ENCODE measurements at places on chromosomes 13 and 19.

DNA sequence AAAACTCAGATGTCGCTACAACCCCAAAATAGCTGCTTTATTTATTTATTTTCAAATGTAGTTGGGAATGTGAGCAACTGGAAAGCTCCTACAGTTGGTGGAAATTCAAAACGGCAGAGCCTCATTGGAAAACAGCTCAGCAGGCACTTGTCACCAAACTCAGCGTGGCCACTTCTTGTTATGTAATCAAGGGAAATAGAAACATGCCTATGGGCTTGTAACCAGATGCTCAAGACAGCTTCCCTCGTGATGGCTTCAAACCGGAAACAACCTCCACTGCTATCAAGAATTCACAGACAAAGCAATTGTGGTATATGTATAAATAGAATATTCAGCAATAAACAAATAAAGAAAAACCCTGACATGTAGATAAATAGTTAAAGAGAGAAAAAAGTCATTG, 627.8 kb upstream of the SLC10A2 start:
- DNase-seq: no peak

DNA sequence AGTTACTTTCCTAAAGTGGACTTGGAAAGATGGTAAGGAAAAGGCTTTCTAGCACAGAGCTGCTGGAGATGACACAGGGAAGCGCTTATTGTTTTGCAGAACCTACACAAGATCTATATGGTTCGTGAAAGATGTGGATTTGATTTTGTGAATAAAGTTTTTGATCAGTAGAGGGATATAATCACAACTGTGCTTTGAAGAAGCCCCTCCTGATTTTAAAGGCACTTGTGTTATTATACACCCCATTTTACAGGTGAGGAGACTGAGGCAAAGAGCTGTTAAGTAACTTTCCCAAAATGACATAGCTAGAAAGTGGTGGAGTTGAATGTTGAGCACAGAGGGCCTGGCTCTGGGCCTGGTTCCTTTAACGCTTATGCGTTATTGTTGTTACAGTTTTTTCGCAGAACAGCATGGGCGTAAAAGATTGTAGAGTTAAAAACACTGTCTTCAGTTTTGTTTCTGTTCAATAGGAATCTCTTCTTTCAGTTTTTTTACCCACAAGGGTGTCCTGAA, 1.4 kb downstream of the TDRD3 start:
- DNase-seq: peak; percentile 23

DNA sequence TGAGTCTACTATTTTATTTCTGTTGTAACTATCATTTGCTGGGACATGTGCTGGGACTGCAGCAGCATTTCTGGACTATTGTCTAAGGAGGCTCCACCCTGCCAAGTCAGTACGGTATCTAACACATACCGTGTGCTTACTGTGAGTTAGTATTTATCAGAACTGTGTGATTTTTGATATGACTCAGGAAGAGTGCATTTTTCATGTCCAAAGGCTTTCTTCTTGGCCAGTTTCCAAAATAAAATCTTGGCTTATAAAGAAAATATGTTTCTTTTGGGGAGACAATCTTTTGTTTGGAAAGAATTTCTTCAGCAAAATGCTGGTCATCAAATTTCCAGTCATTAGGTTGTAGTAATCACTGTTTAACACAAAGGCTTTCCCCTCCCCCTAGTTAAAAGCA, 11.6 kb downstream of the PARP4 start:
- no peak for DNase-seq

- no peak for DNase-seq
Measured at GRCh38 chr19:43423779-43424178, 9.1 kb downstream of the TEX101 start.

GRCh38 chr13:41107584-41108014, 25.0 kb downstream of the KBTBD6 start:
- no peak for DNase-seq

DNA sequence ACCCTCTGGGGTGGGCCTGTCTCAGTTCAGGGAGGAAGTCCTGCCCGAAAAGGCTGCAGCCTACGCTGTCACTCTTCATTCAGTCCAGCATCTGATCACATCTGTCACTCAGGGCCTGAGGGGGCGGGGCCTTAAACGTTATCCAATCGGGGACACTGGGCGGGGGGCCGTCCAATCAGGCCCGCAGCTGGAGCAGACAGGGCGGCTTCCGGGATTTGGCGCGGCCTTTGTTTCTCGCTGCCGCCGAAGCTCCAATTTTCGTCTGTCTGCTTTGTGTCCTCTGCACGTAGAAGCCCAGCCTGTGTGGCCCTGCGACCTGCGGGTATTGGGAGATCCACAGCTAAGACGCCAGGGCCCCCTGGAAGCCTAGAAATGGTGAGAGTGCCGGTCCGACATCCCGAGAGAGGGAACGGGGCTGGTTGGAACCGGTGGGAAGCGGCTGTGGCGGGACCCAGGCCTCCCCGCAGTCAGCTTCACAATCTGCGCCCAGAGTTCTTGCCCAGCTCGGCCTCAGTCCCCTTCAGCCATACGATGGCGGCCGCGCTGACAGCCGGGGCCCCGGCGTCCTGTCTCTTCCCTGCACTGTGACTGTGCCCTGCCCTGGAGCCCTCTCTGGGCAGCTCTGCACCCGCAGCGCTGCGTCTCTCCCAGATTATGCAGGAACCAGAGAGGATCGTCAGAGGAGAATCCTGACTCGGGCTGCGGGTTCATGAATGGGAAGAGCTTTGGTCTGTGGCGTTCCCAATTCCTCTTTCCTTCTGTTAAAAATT, at the start of gene ZNF730:
ZNF730 (plus strand) TSS at position 224 of the 770 bp plus-strand sequence; CDS start at position 373, 149 bp downstream.
- peak; percentile 15 for DNase-seq

- no peak for DNase-seq
Measured at GRCh38 chr19:46410205-46411087, 2.9 kb downstream of the CCDC8 start.

DNA sequence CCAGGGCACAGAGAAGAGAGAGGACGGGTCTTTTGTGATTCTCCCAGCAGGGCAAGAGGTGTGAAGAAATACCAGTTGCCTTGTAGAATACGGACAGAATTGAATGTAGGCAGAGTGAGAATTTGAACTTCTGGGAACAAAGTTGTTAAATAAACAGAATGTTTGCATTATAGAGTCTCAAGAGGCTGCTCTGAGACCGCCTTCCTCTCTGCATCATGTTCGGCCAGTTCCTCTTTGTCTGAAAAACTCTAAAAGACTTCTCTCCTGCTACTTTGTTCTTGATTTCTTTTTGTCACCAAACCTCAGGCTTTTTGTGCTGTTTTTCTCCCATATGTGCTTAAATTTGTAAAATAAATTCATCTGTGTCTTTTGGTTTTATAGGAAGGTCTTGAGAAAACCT, 256.4 kb downstream of the DLEU7 start:
- peak; percentile 10 for DNase-seq

GRCh38 chr19:44839276-44839675, 6.8 kb upstream of the NECTIN2 start:
- DNase-seq: no peak
